ENCODE measurements at places on chromosomes 12 and 14.

- no peak for DNase-seq
Observed at GRCh38 chr12:53505555-53506449, 1.5 kb downstream of the NPFF start.

DNA sequence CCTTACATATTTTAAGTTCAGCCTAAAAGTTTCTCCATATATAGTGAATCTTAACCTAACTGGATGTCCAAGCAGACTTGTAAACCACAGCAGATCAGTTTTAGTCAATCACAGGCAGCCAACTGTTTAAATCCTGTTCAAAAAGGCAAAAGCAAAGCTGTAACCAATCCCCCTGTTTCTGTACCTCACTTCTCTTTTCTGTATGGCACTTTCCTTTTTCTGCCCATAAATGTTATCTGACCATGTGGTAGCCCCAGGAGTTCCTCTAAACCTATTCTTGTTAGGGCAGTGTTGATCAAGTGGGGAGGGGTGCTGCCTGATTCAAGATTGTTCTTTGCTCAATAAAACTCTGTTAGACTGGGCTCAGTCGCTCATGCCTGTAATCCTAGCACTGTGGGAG, 8.5 kb upstream of the DACT1 start:
- DNase-seq, result no peak

DNA sequence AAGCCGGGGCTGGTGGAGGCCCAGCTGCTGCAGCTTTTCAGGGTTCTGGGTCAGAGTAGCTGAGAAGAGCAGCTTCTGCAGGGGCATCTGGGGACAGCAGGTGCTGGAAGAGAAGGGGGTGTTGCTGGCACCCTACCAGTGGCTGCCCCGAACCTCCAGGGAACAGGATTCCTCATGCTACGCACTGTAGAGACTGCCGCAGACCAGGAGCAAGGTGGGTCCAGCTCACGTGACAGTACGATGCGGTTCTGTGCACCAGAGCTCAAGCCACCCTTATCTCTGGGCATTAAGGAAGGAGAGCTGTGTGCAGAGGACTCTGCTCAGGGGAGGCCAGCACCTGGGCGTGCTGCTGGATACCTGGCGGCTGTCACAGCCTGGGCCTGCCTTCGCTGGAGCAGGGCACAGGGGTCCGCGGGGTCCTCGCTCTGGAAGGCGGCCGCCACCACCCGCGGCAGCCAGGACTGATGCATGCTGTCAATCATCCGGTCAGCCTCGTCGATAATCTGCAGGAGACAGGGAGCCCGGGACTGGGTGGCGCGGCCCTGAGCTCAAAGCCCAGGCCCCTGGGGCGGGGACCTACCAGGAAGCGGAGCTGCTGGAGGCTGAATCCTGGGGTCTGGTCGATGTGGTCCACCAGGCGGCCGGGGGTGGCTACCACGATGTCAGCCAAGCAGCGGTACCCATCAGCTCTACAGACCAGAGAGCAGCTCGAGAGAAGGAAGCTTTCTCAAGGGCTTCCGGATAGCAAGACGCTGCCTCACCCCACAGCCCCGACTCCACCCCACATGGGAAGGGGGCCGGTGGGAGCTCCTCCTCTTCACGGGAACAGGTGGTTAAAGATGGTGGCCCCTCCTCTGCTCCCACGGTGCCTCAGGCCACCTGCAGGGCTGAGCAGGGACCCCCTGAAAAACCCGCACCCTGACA, 2.9 kb downstream of the DDX51 start:
- DNase-seq, result no peak

GRCh38 chr12:25868193-25868592, 90.3 kb upstream of the RASSF8 start:
- no peak for DNase-seq

DNA sequence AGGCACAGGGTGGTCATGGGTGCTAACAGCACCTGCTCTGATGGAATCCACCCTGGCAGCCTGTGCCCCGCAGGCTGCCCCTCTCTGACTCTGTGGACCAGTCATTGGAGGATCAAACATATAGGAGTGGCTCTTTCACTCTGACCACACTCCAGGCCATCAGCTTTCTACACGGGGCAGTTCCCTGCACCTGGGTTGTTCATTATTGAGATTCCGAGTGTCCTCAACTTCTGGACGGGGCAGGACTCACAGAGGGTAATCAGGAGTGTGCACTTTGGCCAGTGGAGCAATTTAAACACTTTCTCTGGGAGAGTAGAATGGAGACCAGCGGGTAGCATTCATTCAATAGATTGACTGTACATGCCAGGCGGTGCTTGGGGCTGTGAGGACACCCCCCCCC, 94.8 kb downstream of the NINJ2 start:
- DNase-seq, result no peak

GRCh38 chr14:94368243-94368590, 20.2 kb downstream of the SERPINA1 start:
- DNase-seq, result no peak
